CD8-positive, alpha-beta T cell (primary cell): ENCODE measurements at places on chromosomes 1 and 21.

GRCh38 chr1:220775240-220775853 lies 11.4 kb upstream of the MTARC1 start:
- DNase-seq, result peak; percentile 27

GRCh38 chr1:79648126-79648525 lies 641.6 kb upstream of the ADGRL4 start:
- no peak for DNase-seq

- DNase-seq, result peak; percentile 85
Observed at GRCh38 chr1:109687641-109688499, at the start of gene GSTM1. Gene GSTM1, plus strand, starts transcription at chr1:109687817. Its CDS starts 57 bp downstream, at chr1:109687874.

- no peak for DNase-seq
Observed at GRCh38 chr1:208015255-208015654, 104.3 kb upstream of the CD34 start.

GRCh38 chr1:229819091-229819490 lies 193.0 kb downstream of the URB2 start:
- DNase-seq, result no peak

- DNase-seq, result no peak
Observed at GRCh38 chr1:98268316-98268715, 347.5 kb upstream of the DPYD start.

GRCh38 chr1:216047811-216048572 lies 375.3 kb downstream of the USH2A start:
- no peak for DNase-seq

DNA sequence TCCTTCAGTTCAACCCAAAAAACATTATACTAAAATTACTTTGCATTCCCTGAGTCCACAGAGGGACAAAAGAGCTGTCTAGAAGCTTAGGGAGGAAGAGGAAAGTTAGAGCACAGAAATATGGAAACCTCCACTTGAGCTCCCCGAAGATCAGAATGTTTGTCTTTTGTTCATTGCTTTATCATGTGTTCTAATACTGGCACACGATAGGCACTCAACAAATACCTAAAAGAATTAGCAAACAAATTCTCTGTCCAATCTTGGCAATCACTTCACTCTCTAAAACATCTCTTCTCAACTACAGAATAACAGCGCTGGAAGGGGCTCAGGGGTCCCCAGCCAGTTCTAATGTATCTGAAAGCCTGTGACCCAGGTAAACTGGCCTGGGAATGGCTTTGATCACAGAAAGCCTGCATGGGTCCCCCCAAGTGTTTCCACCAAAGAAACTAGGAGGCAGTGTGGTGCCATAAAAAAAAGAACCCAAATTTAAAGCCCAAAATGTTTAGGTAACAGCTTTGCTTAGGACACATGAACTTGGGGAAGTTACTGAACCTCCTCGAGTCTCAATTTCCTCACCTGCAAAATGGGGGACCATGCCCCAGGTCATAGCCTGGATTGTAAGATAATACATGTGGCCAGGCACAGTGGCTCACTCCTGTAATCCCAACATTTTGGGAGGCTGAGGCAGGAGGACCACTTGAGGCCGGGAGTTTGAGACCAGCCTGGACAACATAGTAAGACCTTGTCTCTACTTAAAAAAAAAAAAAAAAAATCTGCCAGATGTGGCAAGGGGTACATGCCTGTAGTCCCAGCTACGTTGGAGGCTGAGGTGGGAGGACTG lies 45.8 kb downstream of the SSBP3 start:
- DNase-seq, result peak; percentile 17

- no peak for DNase-seq
Observed at GRCh38 chr1:22369294-22370189, 82.1 kb upstream of the ZBTB40 start.

DNA sequence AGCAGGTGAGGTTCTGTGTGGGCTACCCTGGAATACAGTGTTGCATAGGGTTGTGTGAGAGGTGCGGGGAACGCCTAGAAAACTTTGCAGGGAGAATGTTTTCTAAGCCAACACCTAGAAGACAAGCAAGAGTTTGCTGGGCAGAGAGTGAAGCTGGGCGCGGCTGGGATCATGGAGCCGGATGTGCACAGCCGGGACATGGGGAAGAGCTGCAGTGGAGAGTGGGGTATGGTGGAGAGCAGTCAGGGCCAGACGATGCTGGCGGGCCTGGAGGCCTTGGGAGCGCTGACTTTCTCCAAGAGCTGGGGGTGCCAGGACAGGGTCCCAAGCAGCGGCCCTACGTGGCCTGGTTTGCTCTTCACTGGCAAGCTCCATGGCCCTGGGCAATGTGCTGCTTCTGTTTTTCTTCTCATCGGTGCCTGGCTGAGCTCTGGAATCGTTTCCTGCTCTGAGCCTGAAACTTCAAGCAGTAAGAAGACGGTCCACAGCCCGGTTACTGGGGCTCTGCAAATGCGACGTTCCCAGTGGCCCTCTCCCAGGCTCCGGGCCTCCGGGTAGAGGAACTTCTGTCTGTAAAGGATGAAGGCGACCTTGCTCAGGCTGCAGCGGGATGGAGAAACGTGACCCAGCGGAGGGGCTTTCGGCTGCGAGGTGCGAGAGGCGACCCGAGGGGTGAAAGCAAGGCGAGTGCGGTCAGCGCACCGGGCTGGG lies 51.9 kb upstream of the CD34 start:
- no peak for DNase-seq

- DNase-seq, result no peak
Observed at GRCh38 chr1:232576537-232576936, 53.4 kb downstream of the SIPA1L2 start.

DNA sequence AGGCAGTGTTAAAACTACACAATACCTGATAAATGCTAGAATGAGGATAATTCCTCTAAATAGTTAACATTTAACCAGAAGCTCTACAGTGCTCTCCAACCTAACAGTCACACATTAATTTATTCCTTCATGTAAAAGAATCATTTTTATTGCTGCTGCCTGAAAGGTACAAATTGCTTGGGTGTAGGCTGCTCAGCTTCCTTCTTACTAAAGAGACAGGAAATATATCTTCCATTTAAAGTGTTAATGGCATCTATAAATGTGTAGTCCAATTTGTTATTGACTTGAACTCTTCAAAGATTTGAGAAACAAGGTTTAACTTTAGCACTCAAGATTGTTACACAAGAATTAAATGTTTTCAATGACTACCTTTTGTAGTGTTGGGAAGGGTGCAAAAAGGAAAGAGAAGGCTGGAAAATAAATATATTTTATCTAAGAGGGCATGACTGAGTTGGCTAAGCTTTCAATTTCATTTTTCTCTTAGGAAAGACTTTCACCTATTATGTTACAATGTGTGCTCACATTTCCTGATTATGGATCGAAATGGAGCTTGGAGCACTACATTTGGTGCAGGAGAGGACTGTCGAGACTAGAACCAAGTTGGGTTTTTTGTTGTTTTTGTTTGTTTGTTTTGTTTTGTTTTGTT lies 105.5 kb upstream of the CACYBP start:
- DNase-seq, result no peak

DNA sequence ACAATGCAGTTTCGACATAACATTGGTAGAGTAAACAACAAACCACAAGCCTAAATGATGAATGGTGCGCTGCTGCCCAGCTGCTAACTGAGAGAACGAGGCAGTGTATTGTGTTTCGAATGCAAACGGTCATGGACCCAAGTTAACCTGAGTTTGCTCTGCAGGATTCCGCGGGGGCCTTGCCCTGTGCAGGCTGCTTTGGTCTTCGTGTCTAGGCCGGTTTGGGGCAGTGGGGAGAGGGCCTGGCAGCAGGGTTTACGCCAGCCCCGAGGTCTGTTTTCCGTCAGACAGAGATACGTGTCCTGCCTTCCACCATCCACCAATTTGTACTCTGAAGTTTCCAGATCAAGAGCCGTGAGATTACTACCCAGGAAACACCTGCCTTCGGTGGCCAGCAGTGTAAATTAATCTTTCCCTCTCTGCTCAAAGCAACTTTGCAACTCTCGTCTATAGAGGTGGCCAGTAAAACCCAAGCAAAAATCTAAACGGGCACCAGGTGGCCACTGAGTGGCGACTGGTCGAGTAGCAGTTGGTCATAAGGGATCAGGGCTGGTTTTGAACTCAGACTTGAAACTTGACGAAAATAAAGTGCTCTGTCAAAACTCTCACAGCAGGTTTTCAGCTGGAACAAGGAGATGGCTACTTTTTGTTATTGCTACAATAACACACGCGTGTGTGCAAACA lies 6.3 kb upstream of the PRDM15 start:
- DNase-seq, result no peak

DNA sequence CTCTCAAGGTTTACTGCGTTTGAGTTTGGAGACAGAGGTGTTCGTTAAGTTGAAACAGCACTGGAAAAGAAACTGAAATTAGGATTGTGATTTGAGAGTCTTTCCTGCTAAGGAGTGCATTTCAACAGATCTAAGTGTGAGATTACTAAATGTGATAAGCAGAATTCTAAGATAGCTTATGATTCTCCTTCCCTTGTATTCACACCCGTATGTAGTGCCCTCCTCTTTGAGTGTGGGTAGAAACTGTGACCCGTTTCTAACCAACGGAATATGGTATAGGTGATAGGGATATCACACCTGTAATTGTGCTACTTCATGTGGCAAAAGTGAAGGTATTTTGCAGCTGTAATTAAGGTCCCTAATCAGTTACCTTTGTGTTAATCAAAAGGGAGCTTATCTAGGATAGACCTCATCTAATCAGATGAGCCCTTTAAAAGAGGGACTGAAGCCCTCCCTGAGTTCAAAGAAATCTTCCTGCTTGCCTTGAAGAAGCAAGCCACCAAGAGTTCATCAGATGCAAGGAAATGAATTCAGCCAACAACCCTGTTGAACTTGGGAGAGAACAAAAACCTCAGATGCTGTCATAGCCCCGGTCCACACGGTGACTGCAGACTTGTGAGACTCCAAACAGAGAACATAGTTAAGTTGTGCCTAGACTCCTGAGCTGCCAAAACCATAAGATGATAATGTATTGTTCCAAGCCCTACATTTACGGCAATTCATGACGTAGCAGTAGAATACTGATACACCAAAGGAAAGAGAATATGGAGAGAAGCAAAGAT lies 12.6 kb upstream of the IL12RB2 start:
- DNase-seq, result no peak

DNA sequence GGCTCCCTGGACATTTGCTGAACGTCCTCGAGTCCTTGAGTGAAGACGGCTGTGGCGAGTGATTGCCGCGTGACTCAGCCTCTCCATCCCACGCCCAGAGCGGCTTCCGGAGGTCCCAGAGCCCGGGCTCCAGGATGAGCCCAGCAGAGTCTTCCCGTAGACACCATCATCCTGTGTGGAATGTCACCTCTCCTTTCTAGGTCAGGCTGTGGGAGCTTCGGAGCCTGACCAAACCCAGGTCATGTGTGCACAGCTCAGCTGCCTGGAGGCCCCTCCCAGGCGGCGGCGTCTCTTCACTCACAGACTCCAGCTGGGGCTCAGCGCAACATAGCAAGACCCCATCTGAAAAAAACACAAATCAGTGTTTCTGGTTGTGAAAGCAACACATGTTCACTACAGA lies 38.2 kb downstream of the PRKCZ start:
- DNase-seq, result no peak

- DNase-seq, result no peak
Observed at GRCh38 chr21:18443701-18444100, 40.1 kb upstream of the TMPRSS15 start.

DNA sequence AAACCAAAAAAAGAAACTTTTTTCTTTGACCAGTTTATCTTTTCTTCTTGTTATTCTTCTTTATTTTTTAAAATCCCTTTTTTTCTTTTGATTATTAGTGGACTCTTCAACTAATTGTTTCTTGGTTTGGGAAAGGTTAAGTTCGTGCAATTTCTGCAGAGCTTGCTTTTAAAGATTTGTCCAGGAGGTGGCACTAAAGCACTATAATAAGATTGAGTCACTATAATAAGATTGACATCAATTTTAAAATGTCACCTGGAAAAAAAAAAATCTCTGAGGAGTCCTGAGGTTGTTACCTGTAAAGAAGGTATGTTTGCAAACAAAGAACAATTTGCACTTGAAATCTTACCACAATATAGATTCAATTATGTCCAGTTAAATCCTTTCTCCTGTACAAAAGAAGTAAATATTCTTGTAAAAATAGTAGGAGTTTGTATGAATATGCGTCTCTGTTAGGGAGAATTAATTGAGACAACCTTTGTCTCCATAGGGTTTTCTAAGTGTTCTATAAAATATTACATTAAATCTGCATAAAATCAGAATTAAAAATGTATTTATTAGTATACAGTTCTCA lies 166.7 kb downstream of the ADGRL4 start:
- DNase-seq, result peak; percentile 13

DNA sequence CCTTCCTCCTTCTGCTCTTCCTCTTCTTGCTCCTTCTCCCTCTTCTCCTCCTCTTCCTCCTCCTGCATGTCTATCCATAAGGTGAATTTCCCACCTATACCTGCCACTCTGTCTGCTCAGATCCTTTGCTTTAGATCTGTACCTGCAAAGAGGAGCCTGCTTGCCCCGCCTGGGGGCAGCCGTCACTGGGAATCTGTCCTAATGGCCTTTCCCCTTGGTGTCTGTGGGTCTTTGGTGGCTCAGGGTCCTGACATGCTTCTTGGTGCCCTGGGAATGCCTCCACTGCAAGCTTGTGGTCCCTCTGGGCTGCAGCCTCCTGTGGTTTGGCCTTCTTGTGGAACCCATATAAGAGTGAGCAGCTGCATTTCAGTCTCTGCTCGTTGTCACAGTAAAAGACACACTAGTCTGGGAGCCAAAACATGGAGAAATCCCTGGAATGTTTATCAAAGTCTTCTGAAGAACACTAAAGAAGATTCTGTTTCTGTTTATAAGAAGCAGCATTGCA lies 79.5 kb upstream of the CSF3R start:
- no peak for DNase-seq

DNA sequence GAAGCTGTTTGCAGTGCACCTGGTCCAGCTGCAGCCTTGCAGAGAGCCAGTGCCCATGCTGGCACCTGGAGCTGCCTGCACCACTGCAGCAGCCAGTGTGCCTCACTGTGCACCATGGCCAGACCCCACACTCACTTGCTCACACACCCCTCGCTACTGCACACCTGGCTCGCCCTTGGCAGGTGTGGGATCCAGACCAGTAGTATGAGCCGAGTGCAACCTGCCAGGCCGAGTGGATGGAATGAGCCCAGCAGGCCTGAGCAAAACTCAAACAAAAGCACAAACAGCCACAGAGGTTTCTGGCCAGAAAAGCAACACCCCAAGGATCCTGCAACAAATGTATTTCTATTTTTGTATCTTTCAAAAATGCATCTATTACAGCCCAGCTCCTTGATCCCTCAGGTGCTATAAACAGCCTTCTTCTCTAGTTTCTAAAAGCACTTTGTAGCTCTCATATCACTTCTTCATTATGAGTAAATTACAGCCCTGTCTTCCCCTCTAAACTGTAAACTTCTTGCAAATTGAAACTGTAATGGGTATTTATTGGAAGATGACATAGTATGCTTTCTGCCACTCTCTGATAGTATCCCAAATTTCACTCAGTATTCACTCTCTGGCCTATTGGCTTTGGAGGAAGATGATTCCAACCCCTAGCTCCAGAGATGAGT lies 72.2 kb upstream of the LPGAT1 start:
- no peak for DNase-seq

GRCh38 chr1:226863446-226863845 lies 7.0 kb upstream of the PSEN2 start:
- DNase-seq, result no peak
